DND-41 (cell line): ENCODE measurements at places on chromosomes 2 and 18.

GRCh38 chr2:207422380-207422779, 107.4 kb upstream of the CREB1 start:
- DNase-seq: no peak

DNA sequence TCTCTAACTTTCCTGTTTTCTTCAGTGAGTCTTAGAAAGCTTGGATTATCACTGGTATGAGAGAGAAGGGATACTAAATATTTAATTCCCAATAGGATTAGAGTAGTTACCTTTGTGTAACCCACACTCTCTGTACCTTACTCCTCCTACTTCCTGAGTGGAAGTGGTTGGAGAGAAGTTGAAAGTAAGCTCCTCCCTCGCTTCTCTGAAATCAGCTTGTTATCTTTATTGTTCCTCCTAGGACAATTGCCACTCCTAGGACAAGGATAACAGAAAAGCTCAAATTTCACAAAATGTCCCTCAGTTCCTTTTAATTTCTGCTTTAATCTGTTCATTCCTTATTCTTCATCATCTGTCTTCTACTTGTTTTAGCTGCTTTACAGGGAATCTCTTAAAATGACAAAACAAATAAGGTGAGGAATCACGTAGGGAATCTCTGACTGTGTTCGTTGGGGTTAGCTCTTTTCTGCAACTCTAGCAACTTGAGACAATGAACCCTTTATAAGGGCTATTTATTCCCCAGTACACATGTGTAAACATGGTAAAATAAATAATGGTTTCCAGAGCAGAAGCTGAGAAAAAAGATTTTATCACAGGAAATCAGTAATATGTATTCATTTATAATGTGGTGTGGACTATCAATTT, 8.6 kb downstream of the ITPRID2 start:
- no peak for DNase-seq

DNA sequence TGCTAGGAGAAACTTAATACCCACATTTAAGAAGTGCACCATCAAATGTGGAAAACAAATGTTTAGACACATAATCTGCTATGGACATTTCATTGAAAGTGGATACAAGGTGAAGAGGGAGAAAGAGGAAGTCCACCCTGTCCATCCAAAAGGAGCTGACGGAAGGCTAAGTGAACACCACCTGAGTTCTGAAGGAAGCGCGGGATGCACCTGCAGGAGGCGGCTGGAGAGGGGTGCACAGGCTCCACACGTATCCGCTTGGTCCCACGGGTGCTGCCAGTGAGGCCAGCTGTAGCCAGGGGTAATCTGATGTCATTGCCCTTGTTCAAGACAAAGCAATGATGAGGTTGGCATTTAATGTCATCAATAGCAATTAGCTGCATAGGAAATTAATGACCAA, 75.9 kb upstream of the TMEM18 start:
- DNase-seq: no peak

DNA sequence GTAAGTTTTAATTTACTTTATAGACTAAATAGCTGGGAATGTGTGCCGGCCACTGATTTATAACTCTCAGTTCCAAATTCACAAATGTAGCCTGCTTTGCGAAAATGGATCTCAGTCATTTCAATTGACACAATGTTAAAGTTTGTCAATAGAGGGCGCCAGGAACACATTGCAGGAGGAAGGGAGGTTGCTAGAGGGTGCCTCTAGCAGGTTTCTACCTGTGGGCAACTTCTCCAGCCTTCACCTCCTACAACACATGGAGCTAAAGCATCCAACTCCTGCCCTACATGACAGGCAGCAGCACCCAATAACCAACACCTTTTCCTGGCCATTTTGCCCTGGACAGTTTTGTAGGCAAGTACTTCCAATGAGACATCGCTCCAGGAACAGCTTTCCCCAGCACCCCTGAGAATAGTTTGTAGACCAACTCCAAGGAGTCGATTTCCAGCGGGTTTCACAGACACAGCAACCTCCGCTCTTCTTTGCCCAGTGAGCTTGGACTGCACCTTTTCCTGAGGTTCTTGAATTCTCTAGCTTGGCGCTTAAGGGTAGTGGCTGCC, 784.8 kb upstream of the CDH2 start:
- DNase-seq: peak; percentile 22

GRCh38 chr2:63856303-63856603, 14.6 kb downstream of the UGP2 start:
- DNase-seq: peak; percentile 84

DNA sequence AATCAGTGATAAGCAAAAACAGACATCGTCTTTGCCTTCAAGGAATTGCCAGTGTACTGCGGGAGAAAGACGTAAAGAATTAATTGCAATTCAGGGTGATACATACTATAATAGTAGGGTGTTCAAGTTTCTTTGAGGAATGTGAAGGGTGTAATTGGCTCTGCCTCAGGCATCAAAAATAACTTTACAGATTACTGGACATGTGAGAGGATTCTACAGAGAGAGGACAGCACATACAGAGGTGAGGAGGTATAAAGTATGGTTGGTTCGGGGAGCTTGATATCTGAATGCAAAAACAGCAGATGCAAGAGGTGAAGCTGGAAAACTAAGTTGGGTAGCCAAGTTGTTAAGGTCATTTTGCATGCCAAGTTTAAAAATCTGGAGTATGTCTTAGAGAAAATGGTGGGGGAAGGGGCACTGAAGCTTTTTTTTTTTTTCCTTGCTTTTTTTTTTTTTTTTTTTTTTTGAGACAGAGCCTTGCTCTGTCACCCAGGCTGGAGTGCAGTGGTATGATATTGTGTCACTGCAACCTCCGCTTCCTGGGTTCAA, 227.5 kb upstream of the FOSL2 start:
- DNase-seq: no peak

DNA sequence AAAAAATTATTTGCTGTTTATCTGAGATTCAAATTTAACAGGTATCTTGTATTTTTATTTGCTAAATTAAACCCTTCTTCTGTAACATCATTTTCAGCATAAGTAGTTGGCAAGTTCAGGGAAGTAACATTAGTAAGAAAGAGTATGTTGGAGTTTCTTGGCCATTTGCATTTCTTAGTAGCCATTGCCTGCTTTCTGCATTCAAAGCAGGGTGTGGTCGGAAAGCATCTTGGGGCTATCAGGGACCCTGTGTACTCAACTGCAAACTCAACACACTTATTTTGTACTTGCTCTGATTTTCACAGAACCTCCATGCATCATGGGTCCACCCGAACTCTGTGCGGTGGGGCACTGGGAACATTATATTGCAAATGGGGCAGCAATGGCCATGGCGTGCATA, 30.4 kb upstream of the REV1 start:
- DNase-seq: no peak

DNA sequence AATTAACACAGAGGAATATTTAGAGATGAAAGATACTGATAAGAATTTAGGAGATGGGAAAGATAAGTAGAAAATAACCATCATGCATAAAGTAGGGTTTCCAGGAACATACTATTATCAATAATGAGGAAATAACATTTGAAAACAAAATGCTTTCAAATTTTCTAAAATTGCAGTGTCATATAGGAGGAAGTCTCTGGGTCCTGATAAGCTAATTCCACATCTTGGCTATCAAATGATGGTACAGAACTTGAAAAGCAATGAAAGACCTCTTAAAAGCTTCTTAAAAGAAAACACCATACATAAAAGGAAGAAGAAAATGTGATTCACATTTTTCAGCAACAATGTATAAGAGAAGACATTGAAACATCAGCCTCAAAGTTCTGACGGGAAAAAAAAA, 1024.8 kb downstream of the TSN start:
- DNase-seq: no peak

DNA sequence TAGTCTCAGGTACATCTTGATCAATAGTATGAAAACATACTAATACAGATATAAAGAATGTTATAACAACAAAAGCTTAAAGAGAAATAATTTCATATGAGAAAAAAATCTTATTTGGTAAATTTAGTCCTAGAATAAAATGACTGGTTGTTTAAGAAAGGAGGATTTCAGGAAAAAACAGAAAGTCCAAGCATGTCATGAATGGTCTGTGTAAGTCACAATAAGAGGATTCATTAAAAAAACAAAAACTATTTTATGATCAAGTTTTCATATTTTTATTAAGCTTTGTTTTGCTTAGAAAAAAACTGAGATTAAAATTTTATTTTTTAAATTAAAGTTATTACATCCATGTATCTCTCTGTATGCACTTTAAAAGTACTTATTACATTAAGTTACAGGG, 353.9 kb upstream of the SPHKAP start:
- DNase-seq: no peak

DNA sequence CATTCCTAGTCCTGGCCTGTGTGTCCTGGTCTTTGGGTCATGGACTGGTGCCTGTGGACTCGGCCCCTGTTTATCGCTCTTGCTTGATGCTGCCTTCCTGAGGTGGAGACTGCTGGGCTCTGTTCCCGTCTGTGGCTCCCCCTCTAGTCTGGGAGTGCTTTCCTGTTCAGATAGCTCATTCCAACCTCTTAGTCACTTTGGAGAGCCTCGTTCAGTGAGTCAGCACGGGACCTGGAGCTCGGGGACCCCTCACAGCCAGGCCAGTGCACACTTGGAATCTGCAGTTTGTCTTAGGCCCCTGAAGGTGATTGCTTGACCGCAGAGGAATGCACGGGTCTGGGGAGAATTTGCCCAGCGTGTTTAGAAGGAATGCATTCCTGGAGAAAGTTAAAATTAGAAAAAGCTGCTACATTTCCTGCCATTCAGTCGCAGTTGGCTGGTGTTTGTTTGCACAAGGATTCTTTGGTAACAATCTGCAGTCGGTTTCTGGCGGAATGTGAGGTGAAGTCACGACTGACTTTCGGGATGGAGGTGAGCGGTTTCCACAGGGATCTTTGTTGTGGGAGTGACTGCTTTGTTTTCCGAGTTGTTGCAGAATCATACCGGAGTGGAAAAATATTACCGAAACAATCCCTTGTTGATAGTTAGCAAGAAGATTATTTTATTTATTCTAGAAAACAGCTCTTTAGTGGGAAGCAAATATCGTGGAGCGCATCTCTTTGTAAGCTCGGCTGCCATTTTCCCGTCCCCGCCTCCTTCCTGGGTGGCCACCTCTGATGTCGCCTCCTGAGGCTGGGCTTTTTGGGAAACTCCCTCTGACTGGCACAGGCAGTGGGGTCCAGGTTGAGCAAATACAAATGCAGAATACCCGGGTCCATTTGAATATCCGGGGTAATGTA, 29.6 kb downstream of the SH3BP4 start:
- DNase-seq: no peak

- DNase-seq: no peak
Observed at GRCh38 chr2:32277363-32277673, 386 bp upstream of the YIPF4 start.

DNA sequence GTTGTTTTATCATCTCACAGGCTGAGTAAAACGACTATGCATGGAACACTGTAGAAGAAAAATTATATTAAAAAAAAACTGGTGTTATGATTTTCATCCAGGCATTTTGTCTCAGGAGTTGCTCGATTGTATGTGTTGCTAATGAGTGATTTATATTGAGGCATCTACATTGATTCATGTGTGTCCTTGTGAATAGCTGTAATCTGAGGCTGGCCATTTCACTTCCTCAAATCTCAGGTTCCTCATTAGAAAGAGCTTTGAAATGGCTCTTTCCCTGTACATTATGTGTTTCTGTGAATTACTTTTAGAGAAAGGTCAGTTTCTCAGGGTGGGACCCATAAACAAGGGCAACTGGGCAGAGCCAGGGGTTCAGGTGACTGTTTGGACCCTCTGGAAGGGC, 2.3 kb downstream of the IL18R1 start:
- no peak for DNase-seq

DNA sequence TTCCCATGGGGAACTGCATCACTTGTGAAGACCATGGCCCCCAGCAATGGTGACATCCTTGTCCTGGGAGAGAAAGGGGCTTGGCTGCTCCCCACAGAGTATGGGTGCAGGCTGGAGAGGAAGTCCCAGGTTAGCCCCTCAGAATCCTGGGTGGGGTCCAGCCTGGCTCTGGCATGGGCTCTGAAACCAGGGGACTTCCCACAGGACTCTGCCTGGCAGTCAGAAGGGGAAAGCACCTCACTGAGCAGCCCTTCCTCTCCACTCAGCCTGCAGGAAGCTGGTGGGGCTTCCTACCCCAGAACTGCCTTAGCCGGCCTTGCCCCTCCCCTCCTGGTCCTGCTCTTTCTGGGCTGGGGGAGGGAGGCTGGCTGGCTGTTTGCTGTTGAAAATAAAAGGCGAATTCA, 3.7 kb downstream of the NEURL3 start:
- no peak for DNase-seq

DNA sequence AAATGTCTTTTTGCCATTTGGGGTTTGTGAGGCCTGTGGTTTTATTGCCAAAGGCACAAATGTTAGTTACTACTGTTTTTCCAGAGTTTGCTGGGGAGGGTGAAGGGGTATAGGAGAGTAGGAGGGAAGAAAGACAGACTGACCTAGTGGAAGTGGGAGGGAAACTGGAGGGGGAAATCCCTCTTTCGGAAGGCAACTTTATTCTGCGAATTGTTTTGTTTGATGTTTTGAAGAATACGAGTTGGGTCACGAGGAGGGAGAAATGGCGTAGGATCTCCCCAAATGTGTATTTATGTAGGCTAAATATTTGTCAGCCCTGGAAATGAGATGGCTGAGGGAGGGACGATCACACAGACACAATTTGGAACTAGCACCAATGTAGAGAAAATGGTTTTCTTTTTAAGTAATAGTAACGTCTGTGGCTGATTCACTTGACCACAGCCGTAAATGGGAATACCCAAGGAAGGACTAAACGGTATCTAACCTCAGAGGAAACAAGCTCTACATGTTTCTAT, 172.3 kb downstream of the ICOS start:
- DNase-seq: no peak

DNA sequence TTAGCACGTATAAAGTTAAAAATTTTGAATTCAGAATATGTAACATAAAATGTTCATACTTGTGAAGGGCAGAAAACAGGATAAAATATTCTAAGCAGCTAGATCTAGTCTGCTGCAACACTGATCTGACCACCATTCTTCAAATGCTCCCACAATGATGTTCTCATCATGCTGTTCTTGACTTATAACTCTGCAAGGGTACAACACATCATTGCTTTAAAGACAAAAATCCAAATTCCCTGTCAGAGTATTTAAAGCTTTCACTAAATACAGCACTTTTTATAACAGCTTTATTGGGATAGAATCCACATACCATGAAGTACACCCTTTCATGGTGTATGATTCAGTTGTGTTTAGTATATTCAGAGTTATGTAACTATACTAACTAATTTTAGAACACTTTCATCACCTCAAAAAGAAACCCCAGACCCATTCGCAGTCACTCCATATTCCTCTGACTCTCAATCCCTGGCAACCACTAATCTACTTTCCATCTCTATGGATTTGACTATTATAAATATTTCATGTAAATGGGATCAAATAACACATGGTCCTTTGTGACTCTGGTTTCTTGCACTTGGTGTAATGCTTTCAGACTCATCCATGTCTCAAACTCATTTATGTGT, 56.4 kb downstream of the MAP4K3 start:
- no peak for DNase-seq

- DNase-seq: no peak
Observed at GRCh38 chr2:17822445-17823117, 6.3 kb downstream of the MSGN1 start.

GRCh38 chr2:196066291-196067087, 2.1 kb downstream of the DNAH7 start:
- no peak for DNase-seq
